ENCODE measurements at places on chromosomes 6 and 20. TPM values are rescaled to one million over a fixed set of nuclear protein-coding genes. Genes with fewer than 3 reads are reported as not detected.
A peak's percentile ranks its signal among the peaks of the same experiment; 100 is the strongest.

The CYP24A1 gene
- 0.08 TPM for total RNA-seq

The TMEM14C gene
- 63.4 TPM for total RNA-seq

The PTCHD4 gene
- not detected for total RNA-seq

The VIP gene
- total RNA-seq: 1.5 TPM

The KIF25 gene
- total RNA-seq: 0.21 TPM

DNA sequence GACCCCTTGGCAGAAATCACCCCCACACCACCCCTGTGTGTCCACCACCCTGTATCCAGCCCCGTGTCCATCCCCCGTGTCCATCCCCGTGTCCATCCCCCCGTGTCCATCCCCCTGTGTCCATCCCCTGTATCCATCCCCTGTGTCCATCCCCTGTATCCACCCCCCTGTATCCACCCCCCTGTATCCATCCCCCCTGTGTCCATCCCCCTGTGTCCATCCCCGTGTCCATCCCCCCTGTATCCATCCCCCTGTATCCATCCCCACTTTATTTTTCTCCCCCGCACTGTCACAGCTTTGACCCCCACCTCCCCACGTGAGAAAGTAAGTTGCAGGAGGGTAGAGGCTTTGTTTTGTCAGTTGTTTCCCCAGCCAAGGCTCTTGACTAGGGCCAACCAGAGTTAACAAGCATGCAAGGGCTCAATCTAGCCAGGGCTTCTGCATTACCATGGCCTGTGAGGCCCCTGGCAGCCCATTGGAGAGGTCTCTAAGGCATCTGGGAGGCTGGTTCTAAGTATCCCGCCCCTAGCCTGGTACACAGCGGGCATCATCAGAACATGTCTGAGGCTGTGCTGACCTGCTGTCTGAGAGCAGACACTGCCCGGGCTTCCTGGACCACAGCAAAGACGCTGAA is 18.1 kb upstream of the SIRPA start:
- no peaks in the 10 kb centered on the region for H3K4me1 ChIP-seq
- H3K27me3 ChIP-seq: no peaks in the 10 kb centered on the region
- no peak for DNase-seq
- H3K36me3 ChIP-seq: no peaks in the 10 kb centered on the region
- H3K4me3 ChIP-seq: no peak overlapping the region

DNA sequence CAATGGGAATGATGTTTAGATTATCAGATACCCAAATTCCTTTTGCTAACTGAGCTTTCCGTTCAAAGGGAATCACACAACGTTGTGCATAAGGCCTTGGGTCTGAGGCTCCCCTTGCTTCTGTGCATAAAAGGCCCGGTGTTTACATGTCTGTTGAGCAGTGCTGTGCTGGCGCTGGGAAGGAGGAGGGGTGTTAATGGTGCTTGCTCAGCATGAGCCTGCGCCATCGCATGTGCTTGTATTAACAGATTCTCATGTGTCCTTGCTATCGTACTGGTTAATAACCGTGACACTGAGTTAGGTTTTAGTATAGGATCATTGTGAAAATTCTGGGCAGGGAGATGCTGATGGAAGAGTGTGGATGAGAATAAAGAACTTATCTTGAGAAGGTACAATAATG is 62.3 kb upstream of the TRAF3IP2 start:
- H3K27me3 ChIP-seq: no peaks in the 10 kb centered on the region
- no peaks in the 10 kb centered on the region for H3K36me3 ChIP-seq
- no peak overlapping the region for H3K27ac ChIP-seq
- DNase-seq: no peak

GRCh38 chr20:63274381-63275228 is 2.0 kb downstream of the ARFGAP1 start:
- DNase-seq: no peak
- no peaks in the 10 kb centered on the region for H3K27me3 ChIP-seq
- peaks cover 6% of the 10 kb centered on the region for H3K36me3 ChIP-seq
- H3K4me3 ChIP-seq: peak overlapping the region; percentile 92
- H3K4me1 ChIP-seq: peaks cover 9% of the 10 kb centered on the region

DNA sequence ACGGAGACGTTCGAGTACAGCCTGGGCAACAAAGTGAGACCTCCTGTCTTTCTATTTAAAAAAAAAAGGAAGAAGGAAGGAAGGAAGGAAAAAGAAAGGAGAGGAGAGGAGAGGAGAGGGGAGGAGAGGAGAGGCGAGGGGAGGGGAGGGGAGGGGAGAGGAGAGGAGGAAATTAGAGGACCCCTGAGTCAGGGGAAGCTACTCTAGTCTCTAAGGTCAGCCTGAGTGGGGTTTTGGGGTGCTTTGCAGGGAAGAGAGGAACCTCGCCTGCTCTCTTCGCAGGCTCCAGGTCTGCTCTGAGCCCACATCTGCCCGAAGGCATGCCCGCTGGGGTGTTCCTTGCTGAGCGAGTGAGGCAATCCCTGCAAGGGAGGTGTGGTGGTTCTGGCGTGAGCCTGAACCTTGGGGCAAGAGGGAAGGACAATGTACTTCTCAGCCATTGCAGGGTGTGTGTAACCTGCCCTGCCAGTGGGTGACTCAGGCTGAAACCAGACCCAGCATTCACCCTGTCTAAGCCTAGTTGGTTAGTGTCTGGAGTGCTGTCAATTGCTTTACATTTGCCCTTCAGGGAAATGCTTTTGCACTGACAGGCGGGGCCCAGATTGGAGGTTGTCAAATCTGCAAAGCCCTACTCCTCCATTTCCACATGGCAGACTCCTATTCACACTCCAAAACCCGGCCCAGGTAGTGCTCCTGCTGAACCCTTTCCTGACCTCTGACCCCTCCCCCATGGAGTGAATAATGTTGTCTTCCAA is 15.3 kb upstream of the MMP9 start:
- H3K4me3 ChIP-seq: no peak overlapping the region
- H3K4me1 ChIP-seq: no peaks in the 10 kb centered on the region
- H3K36me3 ChIP-seq: no peaks in the 10 kb centered on the region
- no peaks in the 10 kb centered on the region for H3K27me3 ChIP-seq
- peak; percentile 37 for DNase-seq
- H3K27ac ChIP-seq: no peak overlapping the region

- H3K4me3 ChIP-seq: no peak overlapping the region
- DNase-seq: no peak
- H3K27me3 ChIP-seq: no peaks in the 10 kb centered on the region
- no peaks in the 10 kb centered on the region for H3K36me3 ChIP-seq
- no peak overlapping the region for H3K27ac ChIP-seq
Observed at GRCh38 chr6:108851756-108852155, 3.5 kb downstream of the ARMC2 start.
